ENCODE measurements at places on chromosomes 2 and 18.

DNA sequence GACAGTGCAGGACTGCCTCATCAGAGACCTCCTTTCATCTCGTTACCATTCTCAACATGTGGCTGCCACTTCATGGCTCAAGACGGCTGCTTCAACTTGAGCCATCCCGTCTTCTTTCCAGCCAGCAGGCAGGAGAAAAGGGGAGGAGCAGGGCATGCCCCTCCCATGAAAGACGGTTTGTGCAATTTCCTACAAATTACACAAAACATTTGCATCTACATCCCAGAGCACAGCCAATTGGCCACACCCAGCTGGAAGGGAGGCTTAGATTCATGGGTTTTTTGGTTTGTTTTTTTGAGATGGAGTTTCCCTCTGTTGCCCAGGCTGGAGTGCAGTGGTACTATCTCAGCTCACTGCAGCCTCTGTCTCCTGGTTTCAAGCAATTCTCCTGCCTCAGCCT lies 11.8 kb downstream of the UCN start:
- DNase-seq, result no peak
- H3K27me3 ChIP-seq, result peaks cover 12% of the 10 kb centered on the region
- H3K27ac ChIP-seq, result no peak overlapping the region
- H3K4me3 ChIP-seq, result no peak overlapping the region

GRCh38 chr2:54770676-54771075 lies 47.2 kb downstream of the EML6 start:
- DNase-seq, result no peak
- no peak overlapping the region for H3K27ac ChIP-seq
- no peak overlapping the region for H3K4me3 ChIP-seq
- H3K27me3 ChIP-seq, result no peaks in the 10 kb centered on the region
- peaks cover 3% of the 10 kb centered on the region for H3K4me1 ChIP-seq

DNA sequence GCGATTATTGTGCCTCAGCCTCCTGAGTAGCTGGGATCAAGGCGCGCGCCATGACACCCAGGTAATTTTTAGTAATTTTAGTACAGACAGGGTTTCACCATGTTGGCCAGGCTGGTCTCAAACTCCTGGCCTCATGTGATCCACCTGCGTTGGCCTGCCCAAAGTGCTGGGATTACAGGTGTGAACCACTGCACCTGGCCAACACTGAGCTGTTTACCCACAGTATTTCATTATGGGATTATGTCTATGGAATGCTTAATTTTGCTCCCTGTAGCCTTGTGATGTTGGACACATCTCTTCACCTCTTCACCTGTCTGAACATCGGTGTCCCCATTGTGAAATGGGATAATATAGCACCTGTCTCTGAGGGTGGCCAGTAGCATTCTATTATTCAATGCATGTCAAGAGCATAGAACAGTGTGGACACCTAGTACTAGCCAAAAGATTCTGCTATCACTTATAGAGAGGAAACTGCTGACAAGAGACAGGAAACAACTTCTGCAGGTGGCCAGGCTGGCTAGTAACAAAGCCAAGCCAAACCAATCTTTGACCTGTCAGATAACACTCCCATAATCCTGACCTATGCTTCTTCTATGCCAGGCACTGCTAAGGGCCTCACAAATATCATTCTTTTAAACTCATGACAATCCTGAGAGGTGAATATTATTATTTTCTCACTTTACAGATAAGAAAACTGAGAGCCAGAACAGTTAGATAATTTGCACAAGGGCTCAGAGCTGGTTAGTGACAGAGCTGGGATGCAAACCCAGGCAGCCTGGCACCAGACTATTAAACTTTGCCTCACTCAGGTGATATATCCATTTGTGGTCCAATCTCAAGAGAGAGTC lies 29.4 kb upstream of the REEP1 start:
- peaks cover 6% of the 10 kb centered on the region for H3K4me1 ChIP-seq
- H3K27me3 ChIP-seq, result no peaks in the 10 kb centered on the region
- H3K4me3 ChIP-seq, result no peak overlapping the region
- no peaks in the 10 kb centered on the region for H3K36me3 ChIP-seq
- no peak for DNase-seq

DNA sequence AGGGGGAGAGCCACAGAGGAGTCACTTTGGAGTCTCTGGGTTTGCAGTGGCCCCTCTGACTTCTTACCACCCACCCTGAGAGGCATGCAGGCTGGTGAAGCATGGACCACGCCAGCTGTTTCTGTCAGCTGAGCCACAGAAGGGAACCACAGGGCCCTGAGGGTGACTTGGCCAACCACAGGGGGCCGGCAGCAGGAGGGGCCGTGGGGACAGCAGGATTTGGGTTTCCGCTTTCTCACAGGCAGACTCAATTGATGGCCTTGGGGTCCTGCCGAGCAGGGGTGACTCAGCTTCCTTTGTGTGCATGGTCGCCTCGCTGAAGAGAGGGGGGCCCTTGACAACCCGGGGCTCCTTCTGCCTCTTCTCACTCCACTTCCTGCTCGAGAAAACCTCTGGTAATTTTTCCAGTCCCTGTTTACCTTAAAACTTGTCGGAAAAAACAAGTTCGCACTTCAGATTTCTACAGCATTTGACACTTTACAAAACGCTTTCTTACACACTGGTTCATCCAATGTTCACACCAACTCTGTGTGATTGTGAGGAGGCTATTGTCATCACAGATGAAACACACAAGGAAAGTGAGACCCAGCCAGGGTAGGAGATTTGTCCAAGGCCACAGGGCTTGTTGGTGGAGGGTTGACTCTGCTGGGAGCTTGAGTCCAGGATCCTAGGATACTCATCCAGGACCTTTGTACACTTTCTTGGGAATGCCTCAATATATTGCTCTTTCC lies 311.2 kb downstream of the LPIN1 start:
- no peak for DNase-seq
- H3K4me1 ChIP-seq, result no peaks in the 10 kb centered on the region
- no peaks in the 10 kb centered on the region for H3K36me3 ChIP-seq
- H3K4me3 ChIP-seq, result no peak overlapping the region

GRCh38 chr2:135230150-135230549 lies 178.1 kb downstream of the RAB3GAP1 start:
- H3K27me3 ChIP-seq, result no peaks in the 10 kb centered on the region
- no peaks in the 10 kb centered on the region for H3K36me3 ChIP-seq
- no peak for DNase-seq

- peaks cover 19% of the 10 kb centered on the region for H3K4me1 ChIP-seq
- H3K36me3 ChIP-seq, result peaks cover 5% of the 10 kb centered on the region
- DNase-seq, result no peak
- no peaks in the 10 kb centered on the region for H3K27me3 ChIP-seq
- no peak overlapping the region for H3K27ac ChIP-seq
Measured at GRCh38 chr18:3002732-3003131, 10.2 kb downstream of the LPIN2 start.
